NCI-H146 (cell line): ENCODE measurements at places on chromosomes 6 and 20.

DNA sequence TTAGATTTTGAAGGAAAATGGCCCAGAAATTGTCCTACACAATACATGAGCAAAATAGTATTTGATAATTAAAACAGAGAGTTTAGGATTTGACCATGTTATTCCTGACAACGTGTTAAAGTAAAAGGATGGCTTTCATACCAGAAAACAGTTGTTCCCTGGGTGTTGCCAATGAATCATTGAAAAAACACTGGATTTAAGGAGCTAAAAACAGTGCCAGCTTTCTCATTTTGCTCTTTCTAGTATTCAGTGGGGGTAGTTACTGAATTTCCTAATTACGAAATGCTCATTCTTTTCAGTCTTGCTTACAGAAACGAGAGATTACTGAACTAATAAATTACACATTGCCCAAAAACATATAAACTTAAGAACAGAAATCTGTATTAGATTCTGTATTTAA lies 26.6 kb upstream of the SNAP91 start:
- DNase-seq, result no peak

DNA sequence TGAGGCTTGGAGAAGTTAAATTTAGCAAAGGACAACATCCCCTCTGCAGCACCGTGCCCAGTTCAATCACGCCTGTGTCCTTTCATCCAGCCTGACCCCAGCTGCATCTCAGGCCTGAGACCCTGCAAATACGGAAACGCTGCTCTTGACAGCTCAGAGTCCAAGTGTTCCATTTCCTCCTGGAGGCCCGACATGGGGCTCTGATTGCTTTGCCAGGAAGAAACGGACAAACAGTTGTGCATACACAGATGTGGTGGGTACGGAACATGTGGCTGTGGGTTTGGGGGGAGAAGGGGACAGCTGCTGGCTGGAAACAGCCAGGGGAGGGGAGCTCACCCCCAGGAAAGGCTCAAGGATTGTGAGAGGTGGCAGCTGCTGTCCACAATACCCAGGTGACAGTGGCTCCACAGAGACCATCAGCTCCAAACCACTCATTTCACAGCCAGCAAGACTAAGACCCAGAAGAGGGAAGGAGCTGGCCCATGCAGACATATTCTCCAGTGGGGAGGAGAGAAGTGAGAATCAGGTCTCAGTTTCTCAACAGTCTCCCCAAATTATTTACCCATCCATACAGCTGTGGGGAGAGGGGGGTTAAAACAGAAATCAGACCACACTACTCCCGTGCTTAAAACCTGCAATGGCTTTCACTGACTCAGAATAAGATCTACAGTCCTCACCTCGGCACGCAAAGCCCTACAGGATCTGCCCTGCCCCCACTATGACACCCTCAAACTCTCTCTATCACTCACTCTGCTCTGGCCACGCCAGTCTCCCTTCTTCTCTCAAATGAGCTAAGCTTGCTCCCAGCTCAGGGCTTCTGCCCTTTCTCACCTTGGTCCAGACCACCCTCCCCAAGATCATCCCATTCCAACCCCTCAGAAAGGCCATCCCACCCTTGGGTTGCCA lies 89.1 kb downstream of the PREX1 start:
- DNase-seq, result no peak

GRCh38 chr20:50810063-50810462 lies 15.2 kb downstream of the BCAS4 start:
- no peak for DNase-seq

DNA sequence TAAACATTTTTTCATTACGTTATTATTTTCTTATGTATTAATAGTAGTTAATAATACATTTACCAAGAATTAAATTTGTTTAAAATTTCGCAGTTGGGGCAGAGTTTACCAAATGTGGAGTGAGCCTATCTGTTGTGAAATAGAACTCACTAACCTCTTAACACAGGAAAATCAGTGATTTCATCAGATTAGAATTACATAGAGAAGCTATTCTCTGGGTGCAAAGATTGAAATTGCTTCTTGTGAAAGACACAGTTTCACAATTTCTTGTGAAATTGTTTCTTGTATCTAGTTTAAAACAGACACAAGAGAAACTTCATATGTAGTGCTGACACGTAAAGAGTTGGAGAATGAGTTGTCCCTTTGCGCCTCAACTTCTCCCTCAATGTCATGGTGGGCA lies 69.4 kb upstream of the PRL start:
- no peak for DNase-seq

- DNase-seq, result no peak
Measured at GRCh38 chr6:88760091-88760490, 203.3 kb downstream of the RNGTT start.

DNA sequence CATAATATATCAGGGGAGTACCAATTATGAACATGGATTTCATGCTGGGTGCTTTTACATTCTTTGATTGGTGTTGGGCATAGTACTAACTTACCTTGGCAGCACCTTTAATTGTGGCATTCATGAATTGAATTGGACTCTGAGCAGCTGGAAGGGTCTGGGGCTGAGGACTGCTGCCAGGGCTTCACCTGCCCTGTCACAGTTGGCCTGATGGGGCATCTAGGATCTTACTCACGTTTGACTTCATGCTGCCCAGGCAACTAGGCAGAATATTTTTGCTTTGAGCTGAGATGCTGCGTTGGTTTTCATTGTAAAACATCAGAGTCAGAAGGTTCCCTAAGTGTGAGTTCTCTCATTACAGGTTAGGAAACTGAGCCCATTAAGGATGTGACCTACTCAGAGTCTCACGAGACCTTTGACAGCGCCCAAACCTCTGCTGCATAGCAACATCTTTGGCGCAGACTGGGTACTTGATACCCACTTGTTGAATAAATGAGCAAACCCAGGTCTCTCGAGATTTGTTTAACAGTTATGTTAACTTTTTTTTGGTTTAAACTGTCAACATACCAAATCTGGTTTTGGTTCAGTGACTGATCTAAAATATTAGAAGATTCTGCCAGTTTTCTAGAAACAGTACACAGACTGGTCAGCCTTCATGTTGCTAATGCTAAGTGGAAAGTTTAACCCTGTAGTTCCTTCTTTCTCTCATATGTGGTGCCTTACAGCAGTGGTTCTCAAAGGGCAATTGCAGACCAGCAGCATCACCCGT lies 104.9 kb downstream of the TCP11 start:
- peak; percentile 71 for DNase-seq

DNA sequence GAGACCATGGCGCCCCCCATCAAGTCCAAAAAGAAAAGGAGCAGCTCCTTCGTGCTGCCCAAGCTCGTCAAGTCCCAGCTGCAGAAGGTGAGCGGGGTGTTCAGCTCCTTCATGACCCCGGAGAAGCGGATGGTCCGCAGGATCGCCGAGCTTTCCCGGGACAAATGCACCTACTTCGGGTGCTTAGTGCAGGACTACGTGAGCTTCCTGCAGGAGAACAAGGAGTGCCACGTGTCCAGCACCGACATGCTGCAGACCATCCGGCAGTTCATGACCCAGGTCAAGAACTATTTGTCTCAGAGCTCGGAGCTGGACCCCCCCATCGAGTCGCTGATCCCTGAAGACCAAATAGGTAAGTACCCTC lies 41.7 kb upstream of the NAA20 start:
- peak; percentile 76 for DNase-seq

- no peak for DNase-seq
Measured at GRCh38 chr6:48809245-48809644, 653.8 kb downstream of the MMUT start.

GRCh38 chr20:25238319-25239037 lies 9.4 kb upstream of the PYGB start:
- no peak for DNase-seq

- no peak for DNase-seq
Measured at GRCh38 chr20:17941087-17941825, 27.3 kb downstream of the SNX5 start.

DNA sequence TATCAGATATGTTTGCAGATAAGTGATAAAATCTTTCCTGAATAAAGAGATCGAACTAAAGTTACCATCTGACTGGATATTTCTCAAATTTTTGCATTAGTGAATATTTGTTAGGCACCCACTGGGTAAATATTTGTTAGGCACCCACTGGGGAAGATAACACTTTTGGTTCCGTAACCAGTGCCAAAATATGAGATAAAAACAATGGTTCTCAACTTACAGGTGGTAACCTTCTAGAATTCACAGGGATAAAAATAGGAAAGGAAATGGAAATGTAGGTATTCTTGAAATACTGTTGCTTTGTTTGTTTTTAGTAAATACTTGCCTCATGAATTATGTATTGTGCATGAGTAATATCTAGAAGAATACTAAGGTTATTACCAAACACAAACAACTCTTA lies 245.0 kb upstream of the KHDRBS2 start:
- no peak for DNase-seq

DNA sequence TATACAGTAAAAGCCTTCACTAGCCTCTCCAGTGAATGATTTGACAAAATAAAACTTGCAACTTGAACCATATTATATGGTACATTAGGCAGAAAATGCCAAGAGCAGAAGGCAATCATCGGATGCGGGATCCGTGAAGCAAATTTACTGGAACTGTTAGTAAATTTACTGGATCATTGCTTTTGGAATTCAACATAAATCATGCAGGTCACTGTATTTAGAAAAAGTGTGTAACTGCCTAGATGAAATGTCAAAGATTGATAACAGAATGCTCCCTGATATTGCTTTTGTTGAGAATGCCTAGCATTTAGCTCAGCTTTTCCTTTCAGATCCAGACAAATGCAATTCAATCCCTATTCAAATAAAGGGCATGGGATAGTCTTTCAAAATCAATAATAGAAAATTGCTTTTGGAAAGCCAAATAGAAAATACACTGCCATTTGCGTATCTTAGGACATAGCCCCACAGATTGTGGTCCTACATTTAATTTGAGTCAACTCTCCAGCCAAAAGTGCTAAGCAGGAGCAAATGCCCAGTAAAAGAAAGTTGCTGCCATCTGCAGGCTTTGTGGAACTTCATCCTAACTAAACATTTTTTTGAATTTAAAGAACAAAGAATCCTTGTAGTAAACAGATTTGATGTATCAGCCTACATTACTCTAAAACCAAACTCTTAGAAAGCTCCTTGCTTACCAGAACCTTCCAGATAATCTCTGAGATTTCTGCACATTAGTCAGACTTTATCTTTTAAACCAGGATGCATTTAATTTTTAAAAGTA lies 109.5 kb upstream of the HSF2 start:
- peak; percentile 90 for DNase-seq

DNA sequence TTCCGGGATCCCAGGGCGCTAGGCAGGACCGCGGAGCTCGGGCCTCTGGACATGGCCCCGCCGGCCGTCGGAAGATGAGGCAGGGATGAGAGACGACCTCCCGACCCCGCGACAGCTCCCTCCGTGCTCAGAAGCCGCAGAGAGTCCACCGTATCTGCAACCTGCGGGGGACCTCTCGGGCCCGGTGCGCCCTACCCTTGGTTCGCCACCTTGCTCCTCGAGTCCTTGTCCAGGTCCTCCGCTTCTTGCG lies 301 bp downstream of the PPP1R3D start:
- DNase-seq, result no peak

DNA sequence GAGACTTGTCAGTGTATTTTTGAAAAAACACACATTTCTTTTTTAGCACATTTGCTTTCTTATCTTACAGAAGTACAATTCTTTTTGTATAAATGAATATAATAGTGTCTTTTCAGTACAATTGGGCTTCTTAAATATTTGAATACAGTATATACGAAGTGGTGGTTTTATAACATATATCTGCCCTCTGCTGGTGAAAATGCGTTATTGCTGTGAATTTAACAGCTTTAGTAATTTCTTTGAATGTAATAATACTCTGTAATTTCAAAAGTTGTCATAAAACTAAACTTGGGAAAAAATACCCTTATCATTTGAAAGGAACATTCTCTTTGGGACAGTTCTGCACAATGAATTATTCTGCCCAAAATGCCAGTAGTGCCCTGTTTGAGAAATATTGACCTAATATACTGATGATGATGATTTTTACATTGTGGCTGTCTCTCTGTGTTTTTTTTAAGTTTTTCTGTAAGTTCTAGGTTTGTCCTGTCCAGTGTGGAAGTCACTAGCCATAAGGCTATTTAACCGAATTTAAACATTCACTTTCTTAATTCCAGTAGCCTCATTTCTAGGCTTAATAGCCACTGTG lies 19.0 kb downstream of the SMAP1 start:
- DNase-seq, result peak; percentile 24

- DNase-seq, result no peak
Measured at GRCh38 chr6:9009931-9010330, 574.6 kb upstream of the SLC35B3 start.

DNA sequence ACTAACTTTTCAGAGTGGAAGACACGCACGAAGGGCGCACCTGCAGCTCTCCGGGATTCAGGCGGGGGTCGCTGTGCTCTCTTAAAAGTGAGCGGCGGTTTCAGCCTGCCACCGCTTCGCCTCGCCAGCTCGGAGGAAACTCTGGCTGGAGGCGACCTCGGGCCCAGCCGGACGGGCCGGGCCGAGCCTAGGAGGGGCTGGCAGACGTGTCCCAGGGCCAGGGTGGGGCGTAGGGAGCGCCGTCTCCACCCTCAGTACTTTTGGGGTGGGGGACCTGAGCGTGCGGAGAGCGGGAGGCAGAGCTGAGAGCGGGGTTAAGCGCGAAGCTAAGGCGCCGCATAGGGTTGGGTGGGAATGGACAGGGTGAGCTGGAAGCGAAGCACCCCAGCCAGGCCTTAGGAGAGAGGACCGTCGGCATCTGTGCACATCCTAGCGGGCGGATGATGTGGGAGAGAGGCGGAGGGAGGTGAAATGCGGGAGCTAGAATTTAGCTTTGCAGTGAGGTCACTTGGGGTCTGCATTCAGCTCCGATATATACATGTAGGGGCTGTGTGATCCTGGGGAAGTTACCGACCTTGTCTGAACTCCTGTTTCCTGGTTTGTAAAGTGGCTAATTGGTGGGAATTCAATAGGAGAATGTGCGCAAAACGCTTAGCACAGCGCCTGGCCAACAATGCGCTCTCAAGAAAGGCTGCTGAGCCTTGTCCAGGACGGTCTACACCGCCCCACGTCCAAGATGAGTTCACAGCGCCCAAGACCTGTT lies 6.5 kb upstream of the TFAP2A start:
- no peak for DNase-seq

DNA sequence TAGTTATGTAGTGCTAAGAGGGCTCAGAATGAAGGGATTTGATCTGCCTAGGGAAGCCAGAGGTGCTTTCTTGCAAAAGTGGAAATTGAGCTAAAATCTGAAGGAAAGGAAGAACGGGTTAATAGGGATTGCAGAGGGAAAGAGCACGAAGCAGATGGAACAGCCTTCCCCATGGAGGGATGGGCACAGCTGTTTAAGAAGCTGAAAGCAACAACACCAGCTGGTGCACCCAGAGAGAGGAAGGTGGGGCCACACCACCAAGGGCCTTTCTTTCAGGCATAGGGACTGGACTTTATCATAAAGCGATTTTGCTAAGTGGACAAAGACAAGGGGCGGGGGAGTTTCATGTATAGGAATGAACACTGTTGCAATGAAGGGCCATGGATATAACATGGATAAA lies 65.8 kb upstream of the SNRPB2 start:
- no peak for DNase-seq

DNA sequence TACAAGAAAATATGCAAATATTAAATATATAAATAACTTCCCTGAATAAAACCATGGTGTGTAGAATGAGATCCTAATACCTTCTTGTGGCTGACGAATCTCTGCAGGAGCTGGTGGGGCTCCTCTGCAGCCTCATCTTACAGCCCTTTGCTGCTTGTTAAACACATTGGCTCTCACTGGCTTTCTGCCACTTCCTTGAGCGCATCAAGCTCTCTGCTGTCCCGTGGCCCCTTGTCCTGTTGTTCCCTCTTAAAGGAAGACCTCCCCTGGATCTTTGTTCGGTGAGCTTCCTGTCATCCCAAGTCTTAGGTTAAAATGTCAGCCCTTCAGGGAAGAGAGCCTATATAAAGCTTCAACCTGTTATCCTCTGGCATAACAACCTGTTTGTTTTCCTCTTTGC lies 519.6 kb downstream of the DOK5 start:
- DNase-seq, result peak; percentile 46
